ENCODE measurements at places on chromosomes 2 and 18.

DNA sequence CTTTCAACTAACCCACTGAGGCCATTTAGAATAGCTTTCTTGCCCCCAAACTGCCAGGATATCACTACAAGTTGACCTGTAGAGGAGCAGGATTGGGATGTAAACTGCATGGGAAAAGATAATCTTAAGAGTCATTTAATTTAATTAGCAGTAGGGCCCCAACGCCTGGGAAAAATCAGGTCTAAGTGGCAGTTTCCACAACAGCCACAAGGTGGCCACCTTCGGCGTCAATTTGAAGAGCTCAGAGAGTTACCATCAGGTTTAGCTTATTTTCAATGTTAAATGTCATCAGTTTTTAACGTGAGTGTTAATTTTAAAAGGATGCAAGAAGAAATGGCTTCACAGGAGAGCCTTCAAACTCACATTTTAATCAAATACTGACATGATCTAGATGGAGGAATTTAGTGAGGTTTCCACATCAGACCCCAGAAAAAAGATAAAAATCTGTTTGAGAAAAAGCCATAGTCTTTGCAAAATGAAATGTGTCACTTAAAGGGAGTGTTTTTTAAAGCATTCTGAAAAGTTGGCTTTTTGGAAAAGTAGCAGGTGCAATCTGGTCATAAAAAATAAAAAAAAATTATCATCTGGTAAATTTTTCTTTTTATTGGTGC, 77.3 kb upstream of the UPP2 start:
- peak; percentile 57 for DNase-seq

DNA sequence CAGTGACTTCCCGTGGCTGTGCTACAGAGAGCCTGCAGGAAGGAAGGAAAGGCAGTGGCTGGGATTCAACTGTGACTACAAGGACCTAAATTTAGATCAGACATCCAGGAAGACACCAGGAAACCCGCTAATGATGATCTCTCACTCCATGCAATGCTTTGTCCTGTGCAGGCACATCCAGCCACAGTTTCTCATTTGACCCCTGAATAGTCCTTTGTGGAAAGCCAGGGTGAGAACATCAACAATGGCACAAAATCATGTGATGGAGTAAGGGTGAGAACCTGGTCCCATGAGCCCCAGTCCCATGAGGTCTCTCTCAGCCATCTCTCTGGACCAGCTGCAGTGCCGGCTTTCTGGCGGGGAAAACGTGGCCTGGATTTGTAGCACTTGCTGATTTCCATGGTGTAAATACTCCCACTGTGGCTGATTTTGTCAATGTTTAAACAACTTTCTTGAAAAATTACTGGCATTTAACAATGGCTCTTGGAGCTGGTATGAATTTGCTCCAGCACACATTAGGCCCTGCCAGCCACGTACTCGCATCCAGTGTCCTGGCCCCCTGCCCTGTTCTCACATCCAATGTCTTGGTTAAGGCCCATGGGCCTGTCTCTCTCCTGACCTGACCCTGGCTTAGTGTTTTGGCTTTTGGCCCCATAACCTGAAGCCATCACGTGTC, 159.0 kb upstream of the HAAO start:
- no peak for DNase-seq

GRCh38 chr2:226124548-226125011, 675.0 kb downstream of the IRS1 start:
- DNase-seq: no peak

DNA sequence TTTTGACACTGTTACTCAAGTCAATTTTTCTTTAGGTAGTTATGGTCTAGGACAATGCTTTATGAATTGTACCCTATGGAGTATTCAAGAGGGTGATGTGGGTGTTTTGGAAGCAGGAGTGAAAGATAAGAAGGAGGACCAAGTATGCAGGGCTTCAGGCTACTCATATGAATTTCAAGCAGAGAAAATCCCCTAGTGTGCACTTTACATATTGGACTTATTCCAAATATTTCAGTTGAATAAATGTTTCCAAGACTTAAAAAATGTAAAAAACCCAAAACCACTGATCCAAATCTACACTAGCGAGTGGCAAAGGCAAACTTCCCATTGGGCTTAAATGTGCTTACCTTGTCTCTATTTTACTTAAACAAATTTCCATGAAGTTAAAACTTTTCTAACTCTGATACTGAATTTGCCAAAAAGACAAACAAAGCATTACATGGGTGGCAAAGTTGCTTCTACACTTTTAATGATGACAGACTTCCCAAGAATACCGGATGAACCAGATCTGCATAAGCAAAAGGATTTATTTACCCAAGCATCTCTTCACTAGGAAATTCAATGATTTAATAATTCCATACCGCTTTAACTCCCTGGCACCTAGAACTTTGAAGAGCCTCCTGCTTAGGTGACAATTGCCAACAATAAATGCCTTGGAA, 1233.5 kb upstream of the NXPH2 start:
- DNase-seq: no peak

DNA sequence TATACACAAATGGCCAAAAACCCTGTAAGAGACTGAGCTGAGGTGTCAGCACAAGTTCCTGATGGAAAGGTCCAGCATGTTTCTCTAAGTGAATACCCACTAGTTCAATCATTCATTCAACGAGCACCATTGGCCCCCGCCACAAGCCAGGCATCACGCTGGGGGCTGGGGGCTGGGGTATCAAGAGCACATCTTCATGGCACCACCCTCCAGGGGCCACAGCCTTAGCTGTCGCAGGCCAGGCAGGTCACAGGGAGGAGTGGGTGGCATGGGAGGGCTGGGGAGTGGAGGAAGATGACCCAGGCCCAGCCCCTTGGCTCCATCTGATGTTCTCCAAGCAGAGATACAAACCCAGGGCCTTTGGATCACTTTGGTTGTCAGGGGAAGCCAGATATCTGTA, 97.9 kb downstream of the ACKR3 start:
- DNase-seq: no peak

DNA sequence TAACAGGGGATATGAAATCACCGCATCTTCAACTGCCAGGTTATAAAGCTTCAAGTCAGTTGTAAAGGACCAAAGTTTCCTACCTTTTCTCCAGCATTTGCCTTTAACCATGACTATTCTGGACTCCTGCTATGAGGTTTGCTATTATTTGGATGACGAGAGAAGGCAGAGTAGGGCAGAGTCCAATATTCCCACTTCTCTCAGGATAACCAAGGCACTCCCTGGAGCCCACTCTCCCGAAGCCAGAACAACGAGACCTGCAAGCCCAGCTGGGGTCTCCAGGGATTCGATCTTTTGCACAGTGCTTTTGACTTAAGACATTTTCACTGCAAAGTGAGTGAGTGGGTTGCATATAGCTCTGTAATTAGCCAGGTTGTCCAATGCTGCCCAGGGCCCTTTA, 77.1 kb upstream of the ZNF397 start:
- DNase-seq: no peak

- DNase-seq: no peak
Measured at GRCh38 chr2:108560241-108560811, 26.1 kb downstream of the LIMS1 start.

DNA sequence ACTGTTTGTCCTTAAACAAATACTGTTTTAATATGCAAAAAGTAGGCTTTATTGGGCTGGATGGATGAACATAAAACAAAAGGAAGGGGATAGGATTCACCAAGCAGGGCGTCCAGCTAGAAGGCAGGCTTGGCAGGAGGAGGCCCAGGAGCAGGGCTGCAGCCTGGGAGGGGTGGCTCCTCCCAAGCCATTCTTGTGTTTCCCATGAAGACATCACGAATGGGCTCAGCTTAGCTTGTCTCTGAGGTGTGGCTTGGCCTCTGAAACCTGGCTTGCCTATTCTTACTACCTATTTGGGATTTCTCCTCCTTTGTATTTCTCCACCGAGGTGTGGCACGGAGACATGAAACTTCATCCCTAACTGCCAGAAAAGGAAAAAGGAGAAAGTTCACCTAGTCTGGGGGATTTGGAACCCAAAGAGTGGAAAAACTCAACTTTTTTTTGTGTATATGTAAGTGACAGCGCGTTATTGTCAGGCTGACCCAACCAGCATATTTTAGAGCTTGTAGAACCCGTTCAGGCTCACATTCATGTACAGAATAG, 481.9 kb upstream of the SPRED2 start:
- DNase-seq: no peak

DNA sequence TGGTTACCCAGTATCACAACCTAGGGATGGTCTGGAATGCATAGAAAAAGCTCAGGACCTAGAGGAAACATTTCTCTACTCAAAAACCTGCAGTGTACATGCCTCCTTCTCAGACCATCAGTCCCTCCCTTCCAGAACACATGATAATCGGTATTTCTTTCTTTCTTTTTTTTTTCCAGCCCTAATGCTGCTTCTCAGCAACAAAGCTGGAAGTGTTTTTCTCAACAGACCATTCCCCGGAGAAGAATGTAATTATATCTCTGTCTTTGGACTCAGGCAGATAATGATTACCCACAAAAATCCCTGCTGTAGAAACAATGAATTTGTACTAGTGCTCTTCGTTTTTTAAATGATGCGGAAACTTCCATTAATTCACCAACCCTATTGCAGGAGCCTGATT, 44.1 kb upstream of the NDUFV2 start:
- no peak for DNase-seq

- no peak for DNase-seq
Measured at GRCh38 chr2:234195516-234195915, 145.0 kb downstream of the SPP2 start.

DNA sequence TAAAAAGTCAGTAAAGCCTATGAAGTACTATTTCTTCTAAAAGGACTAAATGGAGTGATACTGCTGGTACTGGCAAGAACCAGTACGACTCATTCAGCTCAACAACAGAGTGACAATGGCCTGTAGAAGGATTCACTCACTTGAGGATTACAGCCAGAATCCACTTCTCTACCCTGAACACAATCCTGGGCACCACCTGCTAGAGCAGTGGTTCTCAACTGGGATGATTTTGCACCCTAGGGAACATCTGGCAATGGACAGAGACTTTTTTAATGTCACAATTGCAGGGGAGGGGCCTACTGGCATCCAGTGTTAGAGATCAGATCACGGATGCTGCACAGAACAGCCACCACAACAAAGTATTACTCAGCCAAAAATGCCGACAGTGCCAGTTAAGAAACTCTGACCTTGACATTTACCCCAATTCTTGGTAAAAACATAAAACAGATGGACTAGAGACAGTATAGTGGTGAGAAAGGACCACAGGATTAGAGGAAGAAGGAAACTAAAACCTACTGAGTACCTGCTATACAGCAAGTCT, 5.0 kb downstream of the SPIRE1 start:
- DNase-seq: peak; percentile 57

- peak; percentile 61 for DNase-seq
Measured at GRCh38 chr18:35478520-35479435, 19.0 kb downstream of the INO80C start.

DNA sequence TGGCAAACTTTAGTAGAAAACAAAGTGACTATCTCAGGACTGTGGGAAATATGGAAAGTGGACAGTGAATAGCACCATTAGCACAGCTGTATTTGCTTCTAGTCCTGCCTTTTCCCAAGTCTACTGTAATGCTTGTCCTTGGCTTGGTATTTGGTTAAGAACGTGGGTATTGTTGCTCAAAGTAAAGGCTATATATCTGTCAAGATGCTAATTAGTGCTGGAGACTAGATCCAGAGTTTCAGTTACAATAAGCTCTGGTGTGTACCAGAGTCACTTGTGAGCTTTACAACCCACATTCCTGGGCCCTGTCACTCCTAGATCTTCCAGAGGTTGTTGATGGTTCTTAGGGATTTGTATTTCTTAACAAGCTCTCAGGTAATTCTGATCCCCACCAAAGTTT, 313.6 kb downstream of the SLC8A1 start:
- no peak for DNase-seq

GRCh38 chr18:26574958-26575864, 26.9 kb upstream of the KCTD1 start:
- DNase-seq: no peak

DNA sequence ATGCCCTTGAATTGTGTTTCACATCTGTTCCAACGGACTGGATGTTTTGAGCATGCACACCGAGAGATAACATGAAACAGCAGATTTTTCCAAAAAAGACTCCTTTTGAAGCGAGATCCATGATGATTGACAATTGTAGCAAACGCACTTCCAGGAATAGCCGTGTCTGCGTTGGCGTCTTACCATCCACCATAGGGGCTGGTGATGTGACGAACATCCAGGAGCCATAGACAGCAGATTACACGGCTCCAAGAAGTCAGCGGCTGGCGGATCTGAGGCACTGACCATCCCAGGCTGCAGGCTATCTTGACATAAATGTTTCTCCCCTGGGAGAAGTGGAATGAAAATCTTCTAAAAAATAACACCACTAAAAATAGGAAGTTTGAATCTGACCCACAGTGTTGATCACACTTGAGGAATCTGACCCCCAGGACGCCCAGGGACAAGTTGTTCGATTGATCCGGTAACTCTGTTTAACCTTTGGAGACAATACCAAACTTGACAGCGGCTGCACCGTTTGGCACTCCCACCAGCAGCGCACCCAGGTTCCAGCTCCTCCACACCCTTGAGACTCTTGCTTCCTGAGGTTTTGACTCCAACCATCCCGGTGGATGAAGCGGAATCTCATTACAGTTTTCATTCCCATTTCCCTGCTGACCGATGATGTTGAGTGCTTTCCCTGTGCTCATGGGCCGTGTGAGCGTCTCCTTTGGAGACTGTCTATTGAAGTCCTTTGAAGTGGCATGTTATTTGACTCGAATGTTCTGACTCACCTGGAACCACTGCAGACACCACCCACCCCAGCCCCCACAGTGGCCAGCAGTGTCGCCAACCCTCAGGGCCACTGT, 140.0 kb upstream of the GPC1 start:
- DNase-seq: no peak

DNA sequence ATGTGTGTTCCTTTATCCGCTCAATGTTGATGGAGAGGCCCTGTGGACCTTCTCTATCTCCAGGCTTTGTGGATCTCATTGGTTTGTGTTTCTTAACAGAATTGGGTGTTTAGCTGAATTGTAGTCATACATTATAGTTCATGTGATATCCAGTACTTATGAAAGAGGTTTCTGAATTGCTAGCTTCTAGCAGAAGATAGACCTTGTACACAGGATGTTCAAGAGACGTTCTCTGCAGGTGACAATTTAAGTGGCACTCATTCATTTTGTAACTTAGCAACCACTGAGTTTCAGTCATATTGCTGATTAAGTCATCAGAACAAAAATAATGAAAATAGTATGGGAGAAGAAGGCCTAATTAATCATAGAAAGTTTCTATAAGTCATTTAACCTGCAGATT, 279.2 kb downstream of the ALPK2 start:
- DNase-seq: no peak

DNA sequence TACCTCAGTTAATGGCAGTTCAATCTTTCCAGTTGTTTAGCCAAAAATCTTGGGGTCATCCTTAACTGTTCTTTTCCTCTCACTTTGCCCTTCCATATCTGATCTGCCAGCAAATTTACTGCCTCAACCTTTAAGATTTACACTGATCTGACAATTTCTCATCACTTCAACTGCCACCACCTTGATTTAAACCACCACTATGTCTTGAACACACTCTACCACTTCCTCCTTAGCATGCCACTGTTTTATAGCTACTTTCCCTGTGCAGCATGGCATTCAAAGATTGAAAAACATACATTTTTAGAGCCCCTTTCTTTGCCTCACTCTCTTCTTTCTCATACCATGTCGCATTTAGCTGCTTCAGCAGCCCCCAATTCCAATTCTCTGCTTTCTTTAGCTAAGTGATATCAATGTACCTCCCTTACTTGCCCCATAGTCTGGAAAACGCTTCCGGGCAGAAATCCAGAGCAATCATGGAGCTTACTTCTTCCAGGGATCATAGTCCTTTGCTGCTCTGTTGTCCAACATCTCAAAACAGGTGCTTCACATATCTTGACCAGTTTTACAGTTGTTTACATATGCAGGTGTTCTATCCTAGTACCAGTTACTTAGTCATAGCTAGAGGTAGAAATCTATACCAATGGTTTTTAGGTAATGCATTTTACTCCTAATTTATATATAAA, 10.9 kb downstream of the PGAP1 start:
- peak; percentile 17 for DNase-seq

- no peak for DNase-seq
Measured at GRCh38 chr2:127542231-127542630, 6.7 kb downstream of the MYO7B start.
